Natural killer cell treated with Interleukin-12 subunit alpha and Interleukin-12 subunit beta and Interleukin-15 and Interleukin-18, amount 100 ng/mL, for 72 hours (primary cell): ENCODE measurements at places on chromosomes 4 and X. TPM values are rescaled to one million over a fixed set of nuclear protein-coding genes. Genes with fewer than 3 reads are reported as not detected.

DNA sequence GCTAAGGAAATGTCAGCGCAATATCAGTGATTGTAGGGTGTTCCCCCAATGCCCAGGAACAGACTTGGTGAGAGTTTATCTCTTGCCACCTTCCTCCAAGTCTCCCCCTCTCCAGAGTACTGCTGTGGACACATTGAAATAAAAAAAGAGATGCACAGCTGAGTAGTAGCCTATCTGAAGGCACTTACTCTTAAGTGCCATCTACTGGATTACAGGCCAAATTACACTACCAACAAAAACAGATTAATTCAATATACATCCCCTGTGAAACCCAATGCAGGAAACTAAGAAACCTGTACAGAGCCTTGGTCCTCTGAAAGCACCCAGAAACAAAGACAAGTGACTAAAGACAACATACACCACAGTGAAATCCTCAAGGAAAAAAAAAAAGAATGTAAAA lies 460.3 kb downstream of the ZIC3 start:
- DNase-seq, result no peak

Gene MAOB
- total RNA-seq, result not detected

Gene NDST3
- not detected for total RNA-seq

Gene TMPRSS11B
- not detected for total RNA-seq

- DNase-seq, result no peak
Observed at GRCh38 chrX:10741550-10741949, 121.2 kb upstream of the MID1 start.

GRCh38 chr4:100936661-100937375 lies 410.5 kb downstream of the PPP3CA start:
- no peak for DNase-seq

DNA sequence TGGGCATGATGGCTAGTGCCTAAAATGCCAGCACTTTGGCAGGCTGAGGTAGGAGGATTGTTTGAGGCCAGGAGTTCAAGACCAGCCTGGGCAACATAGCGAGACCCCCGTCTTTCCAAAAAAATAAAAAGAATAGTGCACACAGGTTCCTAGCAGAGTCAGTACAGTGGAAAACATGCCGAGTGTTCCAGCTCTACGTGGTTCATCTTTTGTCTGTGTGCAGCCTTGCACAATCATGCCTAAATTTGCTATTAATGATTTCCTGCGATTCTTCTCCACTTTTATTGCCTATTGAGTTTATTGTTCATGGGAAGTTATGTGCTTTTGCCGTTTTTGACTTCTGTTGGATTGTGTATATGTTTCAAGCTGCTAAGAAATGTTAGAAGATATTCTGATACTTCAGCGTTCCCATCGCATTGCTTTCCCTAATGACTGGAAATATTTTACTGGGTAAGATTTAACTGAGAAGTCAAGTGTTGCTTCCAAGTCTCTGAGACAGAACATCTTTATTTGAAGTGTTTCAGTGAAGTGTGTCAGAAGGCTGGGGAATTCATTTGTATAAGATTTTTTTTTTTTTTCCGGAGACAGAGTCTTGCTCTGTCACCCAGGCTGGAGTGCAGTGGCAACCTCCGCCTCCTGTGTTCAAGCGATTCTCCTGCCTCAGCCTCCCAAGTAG lies 11.3 kb downstream of the DOCK11 start:
- DNase-seq, result no peak

Gene GDPD2
- total RNA-seq, result 0.81 TPM

Gene DDX53
- not detected for total RNA-seq

DNA sequence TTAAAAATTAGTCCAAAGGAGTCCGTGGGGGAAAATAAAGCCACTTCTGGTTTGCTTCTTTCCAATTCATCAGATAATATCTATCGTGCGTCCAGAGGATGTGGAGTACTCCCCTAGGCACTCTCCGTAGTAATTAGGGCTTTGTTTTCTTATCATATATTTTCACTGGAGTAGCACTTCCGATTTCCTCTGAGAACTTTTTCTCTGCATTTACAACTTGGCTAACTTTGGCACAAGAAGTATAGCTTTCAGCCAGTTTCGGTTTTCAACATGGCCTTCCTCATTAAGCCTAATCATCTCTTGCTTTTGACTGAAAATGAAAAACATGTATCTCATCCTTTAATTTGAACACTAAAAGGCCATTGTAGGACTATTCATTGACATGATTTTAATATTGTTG lies 80.5 kb downstream of the CASP3 start:
- no peak for DNase-seq

Gene MEPE
- not detected for total RNA-seq

DNA sequence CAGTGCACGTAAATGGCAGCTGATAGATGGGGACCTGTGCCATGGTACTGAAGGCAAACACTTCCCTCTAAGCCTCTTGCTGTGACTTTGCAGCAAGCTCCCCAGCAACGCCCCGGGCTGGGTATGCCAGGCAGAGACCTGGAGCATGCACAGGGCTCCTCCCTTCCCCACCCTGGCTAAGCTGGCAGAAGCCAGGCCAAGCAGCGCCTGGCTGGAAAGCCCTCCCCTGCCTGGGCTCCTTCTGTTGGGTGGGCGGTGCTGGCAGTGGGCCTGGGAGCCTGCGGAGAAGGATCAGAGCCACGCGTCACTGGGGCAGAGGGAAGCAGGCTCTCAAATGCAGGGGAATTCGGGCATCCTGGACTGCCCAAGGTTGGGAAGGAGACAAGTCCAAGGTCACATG lies 3.6 kb downstream of the ATP2B3 start:
- DNase-seq, result no peak

GRCh38 chr4:24006269-24006668 lies 116.4 kb upstream of the PPARGC1A start:
- DNase-seq, result no peak

DNA sequence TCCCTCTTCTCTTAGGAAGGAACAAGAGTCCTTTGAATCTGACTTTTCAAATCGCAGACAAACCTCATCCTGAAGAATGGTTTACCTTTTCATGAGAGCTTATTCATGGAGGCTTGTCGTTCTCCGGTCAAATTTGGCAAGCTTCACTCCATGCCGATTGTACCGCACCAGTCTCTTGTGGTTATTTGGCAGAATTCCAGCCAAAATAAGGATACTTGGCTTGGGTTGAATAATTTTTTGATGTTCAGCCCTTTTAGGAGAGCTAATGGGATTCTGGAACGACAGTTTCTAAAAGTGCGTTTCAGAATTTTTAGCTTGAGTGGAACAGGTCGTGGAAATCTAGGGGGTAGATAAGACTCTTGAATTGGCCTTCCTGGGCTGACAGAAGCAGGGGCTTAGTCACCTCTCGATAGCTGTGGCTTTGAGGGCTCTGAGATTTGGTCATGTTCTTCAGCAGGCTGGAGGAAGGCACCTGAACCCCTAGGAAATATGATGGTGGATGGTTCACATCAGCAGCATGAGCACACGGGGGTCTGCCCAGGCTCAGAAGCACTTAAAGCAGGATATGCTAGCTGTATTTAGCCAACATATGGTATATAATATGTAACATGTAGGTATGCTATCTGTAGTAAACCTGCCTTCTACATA lies 1.5 kb downstream of the KLHL2 start:
- DNase-seq, result no peak

DNA sequence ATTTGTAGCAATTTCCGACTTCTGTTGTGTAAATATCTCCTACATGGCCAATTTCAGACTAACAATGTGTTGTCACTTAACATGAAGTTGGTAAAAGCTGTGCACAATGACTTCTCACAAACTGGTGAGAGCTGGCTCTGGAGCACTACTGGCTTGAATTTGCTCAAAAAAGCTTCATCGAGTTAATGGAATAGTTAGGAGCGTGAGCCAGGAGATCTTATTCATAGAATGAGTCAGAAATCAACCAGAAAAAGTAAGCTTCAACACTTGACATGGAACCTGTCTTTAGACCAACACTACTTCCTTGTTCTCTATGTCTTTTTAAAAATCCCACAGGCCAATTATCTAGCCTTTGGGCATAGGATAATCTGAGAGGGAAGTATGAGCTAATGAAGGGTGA lies 7.9 kb upstream of the CHRDL1 start:
- no peak for DNase-seq

Gene AMELX
- total RNA-seq, result not detected

DNA sequence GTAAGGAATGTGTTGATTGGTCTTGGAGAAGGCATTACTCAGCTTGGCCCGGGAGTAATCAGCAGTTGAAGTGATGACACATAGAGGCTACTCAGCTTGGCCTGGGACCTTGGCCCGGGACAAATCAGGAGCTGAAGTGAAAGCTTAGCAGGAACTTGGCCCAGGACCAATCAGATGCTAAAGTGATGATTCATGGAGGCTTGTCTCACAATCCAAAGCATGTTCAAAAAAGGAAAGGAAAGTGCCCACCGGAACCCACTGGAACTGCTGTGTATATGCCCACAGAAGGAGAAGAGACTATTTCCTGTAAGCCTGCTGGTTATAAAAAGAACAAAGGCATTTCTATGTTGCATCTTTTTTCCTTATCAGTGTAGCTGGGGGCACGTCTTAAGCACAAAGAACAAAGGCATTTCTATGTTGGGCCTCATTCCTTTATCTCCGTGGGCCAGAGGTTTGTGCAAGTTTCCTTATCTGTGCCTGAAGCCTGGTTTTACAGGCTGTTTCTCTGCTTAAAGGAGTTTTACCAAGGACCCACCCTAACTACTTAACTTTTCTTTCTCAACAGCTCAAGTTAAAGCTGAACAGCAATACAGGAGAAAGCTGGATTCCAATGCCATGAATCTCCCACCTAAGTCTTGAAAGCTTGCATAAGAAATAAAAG lies 1176.7 kb downstream of the NLGN4X start:
- no peak for DNase-seq

Gene FGF5
- total RNA-seq, result not detected

Gene RAB40AL
- total RNA-seq, result 0.93 TPM

- no peak for DNase-seq
Observed at GRCh38 chr4:120716346-120716745, 206.2 kb downstream of the PRDM5 start.

GRCh38 chrX:152876931-152877840 lies 20.7 kb upstream of the ZNF185 start:
- no peak for DNase-seq

Gene PDCL2
- total RNA-seq, result not detected

DNA sequence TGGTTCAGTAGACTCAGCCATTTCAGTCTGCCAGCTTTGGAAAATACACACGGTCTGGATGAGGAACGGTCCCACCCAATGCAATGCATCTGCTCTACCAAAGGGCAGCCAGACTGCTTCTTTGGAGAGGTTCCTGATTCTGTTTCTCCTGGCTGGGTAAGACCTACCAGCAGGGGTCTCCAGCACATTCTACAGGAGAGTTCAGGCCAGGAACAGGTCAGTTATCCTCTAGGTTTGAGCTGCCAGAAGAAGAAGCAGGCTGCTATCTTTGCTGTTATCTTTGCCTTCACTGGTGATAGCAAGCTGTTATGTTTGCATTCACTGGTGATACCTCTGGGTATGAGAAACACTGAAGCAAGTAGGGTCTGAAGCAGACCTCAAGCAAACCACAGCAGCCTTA lies 45.5 kb upstream of the PBDC1 start:
- DNase-seq, result no peak

DNA sequence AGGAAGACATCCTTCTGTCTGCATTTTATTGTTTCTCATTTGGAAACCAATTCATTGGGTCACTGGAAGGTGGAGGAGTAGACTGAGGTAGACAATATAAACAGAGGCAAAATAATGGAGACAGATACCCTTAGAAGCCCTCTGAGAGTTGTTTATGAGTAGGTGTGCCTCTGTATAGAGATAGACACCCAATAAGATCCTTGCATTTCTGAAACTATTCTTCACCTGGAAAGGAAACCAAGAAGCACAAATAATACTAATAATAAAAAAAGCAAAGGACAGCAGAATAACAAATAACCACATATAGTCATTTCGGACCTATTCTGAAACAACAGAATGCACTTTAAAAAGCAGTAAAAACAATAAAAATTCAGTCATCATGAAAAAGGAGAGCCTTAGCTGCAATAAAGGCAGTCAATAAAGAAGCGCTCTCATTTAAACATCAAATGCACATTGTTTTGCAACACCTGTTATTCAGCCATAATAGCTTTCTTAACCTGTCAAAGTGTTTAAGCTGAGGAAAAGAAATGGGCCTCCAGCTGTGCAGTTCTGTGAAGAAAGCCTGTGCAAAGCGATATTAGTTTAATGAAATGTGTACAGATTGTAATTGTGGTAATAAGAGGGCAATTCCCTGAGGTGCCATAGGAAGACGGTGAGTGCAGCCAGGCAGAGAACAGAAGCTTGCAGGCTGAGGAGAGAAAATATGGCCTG lies 904.2 kb downstream of the STPG2 start:
- no peak for DNase-seq

DNA sequence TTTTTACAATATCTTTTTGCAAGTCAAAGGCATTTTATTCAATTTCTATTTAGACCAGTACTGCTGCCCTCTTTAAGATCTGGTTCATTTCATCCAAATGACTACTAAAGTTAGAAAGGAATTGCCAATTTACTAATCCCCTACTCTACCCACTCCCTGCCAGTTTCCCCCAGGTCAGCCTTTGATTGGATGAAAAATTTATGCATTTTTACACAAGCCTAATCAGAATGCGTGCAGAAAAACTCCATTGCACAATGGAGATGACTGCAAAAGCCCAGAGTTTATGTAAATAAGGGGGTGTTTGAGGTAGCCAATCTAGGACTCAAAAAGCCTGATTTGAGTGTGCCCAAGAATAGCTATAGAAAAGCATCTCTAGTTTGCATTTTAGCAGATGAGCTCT lies 310.6 kb downstream of the PABPC4L start:
- DNase-seq, result no peak

- DNase-seq, result no peak
Observed at GRCh38 chrX:50813843-50814661, at the start of gene SHROOM4. Gene SHROOM4 (minus strand): TSS chrX:50814194. CDS start chrX:50814018, 176 bp downstream.

GRCh38 chr4:52780617-52781354 lies 29.6 kb upstream of the ERVMER34-1 start:
- DNase-seq, result no peak

DNA sequence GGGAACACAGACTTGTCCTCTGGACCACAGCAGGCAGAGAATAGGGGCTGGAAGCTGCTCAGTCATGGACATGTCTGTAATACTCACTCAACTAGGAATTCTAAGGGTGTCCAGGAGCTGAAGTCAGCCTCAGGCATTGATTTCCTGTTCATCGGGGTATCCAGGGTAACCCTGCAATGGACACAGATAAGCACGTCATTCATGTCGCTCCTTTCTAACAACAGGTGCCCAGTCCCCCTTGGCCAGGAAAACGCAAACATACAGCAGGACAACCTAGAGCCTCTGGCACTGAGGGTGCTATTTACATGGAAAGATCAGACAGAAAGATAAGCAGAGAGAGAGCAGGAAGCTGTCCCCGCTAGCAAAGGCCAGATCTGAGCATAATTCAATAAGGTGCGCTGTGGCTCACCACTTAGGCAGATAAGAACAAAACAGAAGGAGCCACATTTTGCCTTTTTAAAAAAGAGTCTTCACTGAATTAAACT lies 21.3 kb downstream of the QDPR start:
- DNase-seq, result no peak

GRCh38 chr4:8052160-8052691 lies 106.4 kb downstream of the ABLIM2 start:
- no peak for DNase-seq

DNA sequence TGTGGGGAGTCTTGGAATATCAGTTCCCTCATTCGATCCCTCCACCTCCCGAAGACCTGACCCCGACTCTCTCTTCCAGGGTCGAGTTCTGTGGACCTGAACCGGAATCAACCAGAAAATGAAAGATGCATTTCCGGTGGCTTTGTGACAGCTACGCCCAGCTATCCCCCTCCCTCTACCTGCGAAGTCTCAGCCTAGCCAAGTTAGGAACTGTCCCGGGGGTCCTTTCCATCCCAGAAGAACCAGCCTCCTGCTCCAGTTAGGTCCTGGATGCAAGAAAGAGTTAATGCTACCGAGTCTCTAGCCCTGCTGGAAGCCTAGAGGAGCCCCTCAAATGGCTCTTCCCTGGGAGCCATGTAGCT lies 13.4 kb upstream of the ETDC start:
- DNase-seq, result no peak
